Uterus (tissue), 4 donors: ENCODE measurements at places on chromosomes 7 and 10.

- no peak for DNase-seq
Observed at GRCh38 chr10:5555021-5555510, 30.3 kb downstream of the CALML3 start.

GRCh38 chr10:93695740-93696139 is 6.7 kb downstream of the FRA10AC1 start:
- no peak for DNase-seq

DNA sequence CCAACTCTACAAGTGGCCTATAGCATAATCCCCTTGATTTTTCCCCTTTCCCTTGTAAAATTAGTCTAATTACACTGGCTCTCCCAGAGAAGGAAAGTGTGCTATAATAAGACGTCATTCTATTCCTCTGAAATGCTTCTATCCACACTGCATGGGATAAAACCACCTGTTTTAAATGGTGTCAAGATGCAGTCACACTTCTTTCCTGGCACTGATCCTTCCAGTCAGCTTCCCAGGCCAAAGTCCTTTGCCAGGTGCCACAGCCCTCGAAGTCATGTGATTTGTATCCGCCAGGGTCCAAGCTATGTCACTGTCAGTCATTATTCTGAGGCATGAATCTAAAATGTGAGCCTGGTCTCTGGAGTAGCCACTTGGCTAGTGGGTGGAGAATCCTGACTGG is 169.0 kb upstream of the KIAA1217 start:
- DNase-seq = no peak

DNA sequence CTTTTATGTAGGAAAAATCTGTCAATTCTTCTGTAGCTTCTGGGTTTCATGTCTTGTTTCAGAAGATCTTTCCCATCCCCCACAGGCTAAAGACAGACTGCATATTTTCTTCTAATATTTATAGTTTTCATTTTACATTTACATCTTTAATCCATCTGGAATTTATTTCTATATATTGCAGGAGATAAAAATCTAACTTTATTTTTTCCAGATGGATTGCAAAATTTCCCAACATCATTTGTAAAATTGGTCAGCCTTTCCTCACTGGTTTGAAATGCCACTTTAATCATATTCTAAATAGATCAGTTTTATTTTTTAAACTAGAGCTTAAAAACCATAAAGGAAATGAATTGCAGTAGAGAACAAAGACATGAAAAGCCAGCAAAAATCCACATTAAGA is 46.9 kb downstream of the TMEM26 start:
- DNase-seq = no peak

DNA sequence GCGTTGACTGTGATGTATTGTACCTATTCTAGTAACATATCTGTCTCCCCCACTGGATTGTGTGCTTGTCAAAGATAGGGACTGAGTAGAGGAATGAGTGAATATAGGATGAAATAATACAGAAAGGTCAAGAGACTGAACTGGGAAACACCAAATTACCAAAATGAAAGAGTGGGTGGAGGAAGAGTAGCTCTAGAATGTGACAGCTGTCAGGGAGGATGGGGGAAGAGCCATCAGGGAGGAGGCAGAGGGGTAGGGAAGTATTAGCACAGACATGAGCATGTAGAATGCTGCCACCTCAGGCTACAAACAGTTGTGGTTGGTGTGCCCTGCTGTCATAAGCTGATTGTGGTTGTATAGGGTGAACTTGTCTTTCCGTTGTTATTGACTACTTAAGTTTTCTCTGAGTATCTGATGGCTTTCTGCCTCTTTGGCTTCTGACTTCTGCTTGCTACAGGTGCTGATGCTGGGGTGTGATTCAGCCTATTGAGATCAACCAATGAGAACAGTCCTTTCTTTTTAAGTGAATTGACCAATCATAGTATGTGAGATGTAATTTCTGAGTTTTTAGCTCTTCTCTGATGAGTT is 5.6 kb downstream of the CCSER2 start:
- DNase-seq = no peak

DNA sequence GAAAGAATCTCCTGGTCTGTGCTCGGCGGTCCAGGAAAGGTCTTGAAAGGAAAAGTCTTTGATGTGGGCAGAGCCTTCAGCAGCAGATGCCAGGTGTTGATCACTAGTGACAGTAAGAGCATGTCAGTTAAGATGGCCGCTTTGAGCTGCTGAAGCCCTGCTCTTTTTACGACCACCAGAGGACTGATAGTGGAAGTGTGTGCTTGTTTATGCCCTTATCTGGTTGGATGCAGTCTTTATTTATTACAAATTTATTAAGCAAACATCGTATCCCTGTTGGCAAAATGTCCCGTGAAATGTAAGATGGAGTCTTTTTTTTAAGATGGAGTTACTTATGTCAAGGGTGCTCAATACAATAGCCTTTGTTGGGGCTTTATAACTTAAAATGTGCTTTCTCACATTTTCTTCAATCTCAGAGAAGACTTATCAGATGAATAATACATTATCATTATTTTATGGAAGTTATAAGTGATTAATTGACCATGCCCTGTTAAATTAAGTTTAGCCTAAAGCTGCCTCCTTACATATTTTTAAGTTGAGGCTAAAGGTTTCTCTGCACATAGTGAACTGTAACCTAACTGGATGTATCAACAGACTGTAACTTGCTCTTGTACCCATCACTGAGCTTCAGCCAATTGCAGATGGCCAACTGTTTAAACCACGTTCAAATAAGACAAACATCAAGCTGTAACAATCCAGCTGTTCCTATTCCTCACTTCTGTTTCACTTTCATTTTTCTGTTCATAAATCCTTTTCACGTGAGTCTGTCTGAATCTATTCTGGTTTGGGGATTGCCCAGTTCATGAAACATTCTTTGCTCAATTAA is 97.4 kb upstream of the PIK3CG start:
- no peak for DNase-seq

DNA sequence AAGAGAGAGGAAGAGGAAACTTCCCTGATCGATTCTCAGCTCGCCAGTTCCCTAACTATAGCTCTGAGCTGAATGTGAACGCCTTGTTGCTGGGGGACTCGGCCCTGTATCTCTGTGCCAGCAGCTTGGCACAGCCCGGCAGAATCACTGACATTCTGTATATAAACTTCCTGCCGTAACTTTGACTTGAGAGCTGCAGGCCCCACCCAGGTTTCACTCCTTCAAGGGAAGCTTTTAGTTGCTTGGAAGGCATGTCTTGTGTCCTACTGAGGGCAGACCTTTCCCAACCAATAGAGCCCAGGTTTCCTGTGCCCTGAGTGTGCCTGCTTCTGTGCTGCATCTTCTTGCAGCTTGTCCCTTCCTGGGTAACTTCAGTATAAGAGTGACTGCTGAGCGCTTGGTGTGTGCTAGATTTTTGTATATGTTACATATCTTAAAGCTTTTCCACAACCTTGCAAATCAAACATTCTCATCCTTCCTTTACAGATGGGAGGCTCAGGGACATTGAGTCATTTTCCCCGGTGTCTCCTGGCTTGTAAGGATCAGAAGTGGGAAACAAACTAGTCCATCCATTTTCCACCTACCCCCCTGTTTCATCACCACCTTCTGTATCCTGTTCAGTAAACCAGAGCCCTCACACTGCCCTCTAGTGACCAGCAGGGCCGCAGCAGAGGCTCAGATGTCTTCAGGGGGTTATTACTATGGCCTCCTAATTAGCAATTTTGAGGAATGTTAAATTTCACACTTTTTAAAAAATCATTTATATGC is 225.2 kb upstream of the PRSS58 start:
- no peak for DNase-seq

DNA sequence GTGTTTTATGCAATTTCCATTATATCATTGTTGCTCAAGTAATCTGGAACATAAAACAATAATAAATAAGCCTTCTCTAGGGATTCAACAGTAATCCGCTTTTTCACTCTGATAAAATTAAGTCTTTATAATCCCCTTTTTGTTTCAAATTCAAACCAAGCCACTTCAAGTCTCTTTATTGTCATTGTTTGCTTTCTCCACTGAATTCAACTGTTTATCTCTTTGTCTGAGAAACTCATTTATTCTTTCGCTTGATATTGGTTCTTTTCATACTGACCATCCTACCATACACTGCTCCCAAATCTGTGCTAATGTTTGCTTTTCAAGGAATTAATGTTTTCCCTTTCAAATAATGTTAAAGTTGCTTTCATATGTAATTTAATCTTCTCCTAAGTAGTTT is 550.4 kb upstream of the PCDH15 start:
- DNase-seq = no peak

GRCh38 chr10:107025676-107026075 is 138.8 kb downstream of the SORCS1 start:
- DNase-seq = no peak

DNA sequence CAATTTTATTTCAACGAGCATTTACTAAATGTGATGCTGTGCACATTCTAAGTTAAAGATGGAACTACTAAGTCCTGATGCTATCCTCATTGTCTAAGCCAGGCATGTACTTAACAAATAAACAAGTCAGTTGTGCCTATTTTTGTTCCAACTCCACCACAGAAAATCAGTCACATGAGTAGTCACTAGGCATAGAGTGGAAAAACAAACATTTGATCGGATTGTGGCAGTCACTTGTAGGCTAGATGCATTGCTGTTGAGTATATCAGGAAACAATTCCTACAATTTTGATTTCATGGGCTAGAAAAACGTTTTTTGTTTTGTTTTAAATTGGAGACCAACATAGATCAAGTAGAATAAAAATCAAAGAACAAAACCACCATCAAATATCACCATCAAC is 177.6 kb upstream of the SLC25A13 start:
- no peak for DNase-seq

DNA sequence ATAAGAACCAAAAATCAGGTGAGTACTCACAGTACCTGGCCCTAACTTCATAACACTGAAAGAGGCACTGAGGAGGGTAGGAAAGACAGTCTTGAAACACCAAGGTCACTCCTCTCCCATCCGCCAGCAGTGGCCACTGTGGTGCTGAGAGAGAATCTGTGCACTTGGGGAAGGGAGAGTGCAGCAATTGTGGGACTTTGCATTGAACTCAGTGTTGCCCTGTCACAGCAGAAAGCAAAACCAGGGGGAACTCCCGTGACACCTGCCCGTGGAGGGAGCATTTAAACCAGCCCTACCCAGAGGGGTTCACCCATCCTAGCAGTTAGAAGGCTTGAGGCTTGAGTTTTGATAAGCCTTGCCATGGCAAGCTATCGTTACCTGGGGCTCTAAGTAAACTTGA is 35.2 kb upstream of the MAP3K8 start:
- DNase-seq = no peak

- DNase-seq = peak; percentile 33
Observed at GRCh38 chr7:12771378-12771877, 84.0 kb downstream of the ARL4A start.

DNA sequence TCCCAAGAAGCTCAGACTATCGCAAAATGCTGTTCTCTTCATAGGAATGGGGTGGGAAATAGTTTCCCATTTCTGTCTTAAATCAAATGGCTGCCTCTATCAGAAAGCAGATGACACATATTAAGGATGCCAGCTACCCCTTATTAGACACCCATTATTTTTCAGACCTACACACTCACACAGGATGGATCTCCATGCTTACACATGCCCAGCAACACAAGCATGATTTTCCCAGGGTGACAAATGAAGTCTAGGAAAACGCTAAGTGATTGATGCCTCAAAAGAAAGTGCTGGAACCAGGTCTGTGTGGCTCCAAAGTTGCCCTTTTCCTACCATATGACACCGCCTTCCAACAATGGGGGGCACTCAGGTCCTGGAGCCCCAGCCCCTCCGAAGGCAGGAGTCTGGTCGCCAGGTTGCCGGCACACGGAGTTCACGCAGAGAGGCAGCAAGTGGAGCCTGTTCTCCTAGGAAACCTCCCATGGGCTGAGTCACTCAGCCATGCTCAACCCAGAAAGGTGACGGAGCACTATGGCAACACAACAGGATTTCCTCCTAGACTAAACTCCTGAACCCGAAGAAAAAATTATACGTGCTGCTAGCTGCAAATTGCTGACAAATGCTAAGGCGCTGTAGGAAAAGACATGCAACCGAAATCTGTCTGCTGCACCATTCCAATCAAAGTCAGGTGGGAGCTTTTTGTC is 19.8 kb downstream of the VOPP1 start:
- peak; percentile 25 for DNase-seq

DNA sequence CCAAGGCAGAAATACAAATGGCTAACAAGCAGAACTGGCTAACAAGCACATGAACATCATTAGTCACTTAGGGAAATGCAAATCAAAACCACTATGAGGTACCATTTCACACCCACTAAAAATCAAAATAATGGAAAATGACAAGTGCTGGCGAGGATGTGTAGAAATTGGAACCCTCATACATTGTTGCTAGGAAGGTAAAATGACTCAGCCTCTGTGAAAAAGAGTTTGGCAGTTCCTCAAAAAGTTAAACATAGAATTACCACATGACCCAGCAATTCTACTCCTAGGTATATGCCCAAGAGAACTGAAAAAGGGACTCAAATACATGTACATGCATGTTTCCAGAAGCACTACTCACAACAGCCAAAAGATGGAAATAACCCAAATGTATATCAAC is 52.8 kb upstream of the ANAPC16 start:
- DNase-seq = no peak

- no peak for DNase-seq
Observed at GRCh38 chr7:778968-779451, 51.9 kb upstream of the PRKAR1B start.

DNA sequence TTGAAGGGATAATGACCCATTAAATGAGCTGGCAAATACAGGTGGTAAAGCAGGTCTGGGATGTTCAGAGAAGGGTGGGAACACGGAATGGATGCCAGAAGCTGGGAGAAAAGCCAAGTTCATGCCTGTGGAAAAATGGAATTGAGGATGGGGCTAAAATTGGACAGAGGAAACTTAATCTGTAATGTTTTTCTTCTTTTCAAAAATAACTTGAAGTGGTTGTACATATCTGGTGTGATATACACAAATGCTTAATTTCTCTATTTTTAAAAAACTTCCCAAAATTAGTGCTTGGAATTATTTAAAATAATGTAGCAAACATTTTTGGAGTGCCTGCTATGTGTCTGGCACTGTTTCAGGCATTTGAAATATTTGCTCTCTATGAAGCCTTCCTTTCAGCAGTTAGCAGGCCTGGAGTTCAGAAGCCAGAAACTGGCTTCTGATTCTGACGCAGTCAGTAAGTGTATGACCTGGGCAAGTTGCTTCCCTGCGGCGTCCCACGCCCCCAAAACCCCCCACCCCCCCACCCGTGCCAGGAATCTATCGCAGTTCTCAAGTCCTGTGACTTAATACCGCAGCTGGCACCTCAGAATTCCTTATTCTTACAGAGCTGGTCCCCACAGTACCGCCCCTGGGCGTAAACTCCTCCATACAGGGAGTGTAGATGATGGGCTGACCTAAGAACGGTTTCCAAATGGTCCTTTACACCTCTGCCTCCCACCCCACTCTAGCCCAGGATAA is 828 bp upstream of the MALSU1 start:
- DNase-seq = no peak

DNA sequence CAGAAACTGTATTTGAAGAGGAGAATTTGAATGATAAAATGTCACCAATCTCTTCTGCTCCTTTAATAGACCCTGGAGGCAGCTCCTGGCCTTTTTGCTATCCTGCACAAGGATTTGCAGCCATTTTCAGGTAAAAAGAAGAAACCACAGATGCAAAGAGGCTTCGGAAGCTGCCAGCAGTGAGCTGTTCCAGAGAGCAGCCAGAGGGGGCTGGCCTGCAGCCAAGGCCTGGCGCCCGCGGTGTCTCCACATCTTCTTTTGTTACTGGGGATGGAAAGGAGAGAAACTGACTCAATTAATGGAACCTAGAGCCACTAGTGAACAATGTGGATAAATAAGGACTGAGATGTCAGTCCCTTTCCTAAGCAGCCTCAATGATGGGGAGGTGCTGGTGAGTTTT is 23.9 kb upstream of the GPR26 start:
- no peak for DNase-seq
